ENCODE measurements at places on chromosomes 12 and 14.

GRCh38 chr12:11624116-11624515 is 25.4 kb upstream of the ETV6 start:
- DNase-seq: no peak

DNA sequence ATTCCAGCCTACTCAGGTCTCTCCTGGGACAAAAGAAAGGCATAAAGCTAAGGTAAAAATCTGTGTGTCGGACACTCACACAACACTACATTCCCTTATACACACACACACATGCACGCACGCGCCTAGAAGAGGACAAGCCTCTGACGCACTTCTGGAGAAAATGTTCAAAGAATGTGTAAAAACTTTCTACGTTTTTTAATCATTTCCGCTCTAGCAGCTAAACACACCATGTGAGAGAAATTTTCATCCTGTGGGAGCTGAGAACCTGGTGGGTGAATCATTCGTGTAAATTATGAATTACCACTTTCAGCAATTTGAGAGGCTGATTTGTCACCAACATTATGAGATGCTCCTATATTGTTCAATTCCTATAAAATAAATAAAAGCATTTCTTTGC is 494.5 kb downstream of the TMEM132D start:
- DNase-seq: no peak

DNA sequence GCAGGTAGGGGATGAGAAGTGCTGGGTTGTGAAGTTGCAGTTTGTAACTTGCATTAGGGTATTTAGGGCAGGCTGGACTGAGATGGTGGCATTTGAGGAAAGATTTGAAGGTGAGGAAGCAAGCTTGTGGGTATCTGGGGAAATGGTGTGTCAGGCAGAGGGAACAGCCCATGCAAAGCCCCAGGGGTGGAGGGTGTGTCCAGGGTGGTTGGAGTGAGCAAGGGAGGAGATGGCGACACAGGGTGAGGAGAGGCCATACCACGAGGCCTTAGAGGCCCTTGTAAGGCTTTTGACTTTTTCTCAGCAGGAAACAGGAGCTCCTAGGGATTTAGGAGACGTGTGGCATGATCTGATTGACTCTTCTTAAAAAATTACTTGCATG is 136.9 kb downstream of the NUAK1 start:
- DNase-seq: no peak

DNA sequence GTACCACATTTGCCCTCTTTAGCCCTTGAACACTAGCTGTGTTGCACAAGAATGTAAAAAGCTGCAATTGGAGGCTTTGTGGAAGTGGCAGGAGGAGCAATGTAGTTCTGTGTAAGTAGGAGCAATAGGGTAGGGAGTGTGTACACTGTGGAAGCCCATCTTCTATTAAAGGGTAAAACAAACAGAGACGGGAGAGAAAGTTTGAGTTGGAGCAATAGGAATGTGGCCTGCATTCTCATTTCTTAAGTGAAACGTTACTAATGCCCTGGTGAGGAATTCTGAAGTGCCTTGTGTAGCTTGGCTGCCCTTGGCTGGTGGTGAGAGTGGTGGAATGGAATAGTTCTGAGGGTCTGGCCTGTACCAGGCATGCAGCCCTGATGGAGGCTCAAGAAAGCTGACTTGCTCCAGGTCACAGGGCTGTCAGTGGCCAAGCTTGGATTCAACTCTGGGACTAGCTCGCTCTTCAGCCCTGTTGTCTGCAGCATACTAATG is 38.8 kb upstream of the ATP23 start:
- DNase-seq: no peak

- DNase-seq: no peak
These were observed 12.9 kb downstream of the SYNE3 start for GRCh38 chr14:95503365-95504134.

DNA sequence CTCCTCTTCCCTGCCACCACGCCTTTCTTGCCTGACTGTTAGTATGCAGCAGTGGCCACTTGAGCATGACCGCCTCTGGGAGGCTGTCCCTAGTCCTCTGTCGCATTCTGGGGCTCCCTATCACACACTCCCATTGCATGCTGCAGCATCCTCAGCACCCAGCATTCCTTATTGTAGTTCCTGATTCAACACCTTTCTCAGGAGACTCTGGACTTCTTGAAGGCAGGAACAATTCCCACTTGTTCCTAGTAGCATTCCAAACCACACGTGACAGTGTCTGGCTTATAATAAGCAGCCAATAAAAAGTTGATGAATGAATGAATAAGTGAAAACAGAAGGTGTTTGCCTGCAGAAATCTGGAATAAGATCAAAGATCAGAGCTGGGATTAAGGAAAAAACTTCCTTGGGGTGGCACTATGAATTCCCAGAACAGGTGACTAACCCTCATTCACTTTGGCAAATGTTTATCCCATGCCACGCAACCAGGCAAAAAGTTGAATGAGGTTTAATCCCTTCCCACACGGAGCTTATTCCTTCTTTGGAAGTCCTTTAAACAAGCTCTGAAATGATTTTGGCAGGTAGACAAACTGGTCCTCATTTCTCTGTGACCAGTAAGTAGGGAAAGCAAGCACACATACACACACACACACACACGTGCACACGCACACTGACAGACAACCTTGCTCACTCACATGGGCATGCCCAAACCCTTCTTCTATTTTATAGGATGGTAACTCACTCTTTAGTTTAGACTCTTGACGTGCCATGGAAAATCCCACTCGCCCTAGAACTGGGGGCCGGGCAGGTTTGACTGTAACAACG is 26.5 kb downstream of the NTF3 start:
- no peak for DNase-seq

DNA sequence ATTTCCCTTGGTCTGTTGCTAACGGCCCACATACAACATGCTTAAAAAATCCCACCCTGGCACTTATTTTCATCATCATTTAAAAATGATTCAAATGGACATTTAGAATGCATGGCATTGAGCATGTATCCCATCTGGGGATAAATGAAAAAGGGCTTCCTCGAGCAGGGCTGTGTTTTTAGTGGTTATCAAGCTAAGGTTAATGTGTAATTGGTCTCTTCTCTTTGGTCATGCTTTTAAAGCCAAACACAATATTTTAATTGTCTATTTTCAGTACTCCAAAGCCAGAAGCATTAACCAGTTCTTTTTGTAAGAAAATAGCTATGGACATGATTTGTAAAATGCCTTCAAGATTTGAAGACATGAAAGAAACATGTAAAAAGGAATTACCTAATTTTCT is 1.9 kb upstream of the TRHDE start:
- DNase-seq: no peak

- DNase-seq: no peak
These were observed 398.6 kb upstream of the FLRT2 start for GRCh38 chr14:85131226-85131922.

DNA sequence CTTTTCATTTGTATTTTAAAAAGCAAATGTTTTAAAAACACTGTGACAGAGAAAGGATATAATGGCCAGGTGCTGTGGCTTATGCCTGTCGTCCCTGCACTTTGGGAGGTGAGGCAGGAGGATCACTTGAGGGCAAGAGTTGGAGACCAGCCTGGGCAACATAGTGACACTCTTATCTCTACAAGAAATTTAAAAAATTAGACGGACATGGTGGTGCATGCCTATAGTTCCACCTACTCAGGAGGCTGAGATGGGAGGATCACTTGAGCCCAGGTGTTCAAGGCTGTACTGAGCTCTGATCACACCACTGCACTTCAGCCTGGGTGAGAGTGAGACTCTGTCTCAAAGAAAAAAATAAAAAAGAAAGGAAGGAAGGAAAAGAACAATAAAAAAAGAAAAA is 7.8 kb downstream of the RFX4 start:
- DNase-seq: no peak

DNA sequence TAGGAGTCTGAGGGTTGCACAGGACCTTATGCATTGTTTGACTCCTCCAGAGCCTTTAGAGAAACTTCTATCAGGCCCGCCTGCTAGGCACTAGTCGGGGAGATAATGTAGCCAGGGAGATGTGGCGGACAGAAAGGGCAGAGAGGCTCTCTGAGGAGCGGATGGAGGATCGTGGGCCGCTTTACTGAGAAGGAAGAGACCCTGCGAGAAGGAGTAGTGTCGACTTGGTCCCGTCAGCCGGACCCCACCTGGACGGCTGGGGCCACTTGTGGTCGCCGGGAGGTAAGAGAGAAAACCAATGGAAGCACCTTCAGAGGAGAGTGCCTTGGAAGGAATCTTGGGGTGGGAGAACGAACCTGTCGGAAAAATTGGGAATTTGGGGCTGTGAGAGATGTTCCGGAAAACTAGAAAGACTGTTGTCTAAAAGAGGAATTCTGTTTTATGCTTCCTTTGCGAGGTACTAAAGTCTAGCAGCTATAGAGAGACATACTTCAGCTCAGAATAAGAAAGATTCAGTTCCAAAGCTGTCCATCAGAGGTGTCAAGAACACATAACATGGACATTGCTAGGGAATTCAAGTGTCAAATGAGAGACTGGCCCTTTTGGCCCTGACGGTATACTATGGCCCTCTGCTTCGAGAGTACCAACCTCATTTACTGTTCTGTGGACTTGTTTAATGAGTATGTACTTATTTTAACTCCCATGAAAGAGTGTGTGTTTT is 660 bp upstream of the MCRS1 start:
- DNase-seq: no peak

DNA sequence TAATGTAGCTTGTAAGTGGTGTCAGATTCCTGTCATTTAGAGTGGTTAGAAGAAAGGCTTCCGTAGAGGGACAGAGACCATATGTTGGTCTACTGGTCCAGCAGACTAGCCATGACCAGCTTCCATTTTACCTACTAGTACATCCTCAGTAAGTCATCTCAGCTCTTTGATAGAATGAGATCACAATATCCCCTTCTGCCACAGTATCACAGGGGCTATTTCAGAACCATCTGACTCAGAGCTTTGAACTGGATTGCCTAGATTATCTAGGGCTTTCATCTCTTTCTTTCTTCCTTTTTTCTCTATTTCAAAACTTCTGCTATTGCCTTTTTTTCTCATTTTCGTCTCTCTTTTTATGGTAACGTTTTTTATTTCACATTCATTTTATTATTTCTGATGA is 4.7 kb downstream of the ZDHHC17 start:
- no peak for DNase-seq

DNA sequence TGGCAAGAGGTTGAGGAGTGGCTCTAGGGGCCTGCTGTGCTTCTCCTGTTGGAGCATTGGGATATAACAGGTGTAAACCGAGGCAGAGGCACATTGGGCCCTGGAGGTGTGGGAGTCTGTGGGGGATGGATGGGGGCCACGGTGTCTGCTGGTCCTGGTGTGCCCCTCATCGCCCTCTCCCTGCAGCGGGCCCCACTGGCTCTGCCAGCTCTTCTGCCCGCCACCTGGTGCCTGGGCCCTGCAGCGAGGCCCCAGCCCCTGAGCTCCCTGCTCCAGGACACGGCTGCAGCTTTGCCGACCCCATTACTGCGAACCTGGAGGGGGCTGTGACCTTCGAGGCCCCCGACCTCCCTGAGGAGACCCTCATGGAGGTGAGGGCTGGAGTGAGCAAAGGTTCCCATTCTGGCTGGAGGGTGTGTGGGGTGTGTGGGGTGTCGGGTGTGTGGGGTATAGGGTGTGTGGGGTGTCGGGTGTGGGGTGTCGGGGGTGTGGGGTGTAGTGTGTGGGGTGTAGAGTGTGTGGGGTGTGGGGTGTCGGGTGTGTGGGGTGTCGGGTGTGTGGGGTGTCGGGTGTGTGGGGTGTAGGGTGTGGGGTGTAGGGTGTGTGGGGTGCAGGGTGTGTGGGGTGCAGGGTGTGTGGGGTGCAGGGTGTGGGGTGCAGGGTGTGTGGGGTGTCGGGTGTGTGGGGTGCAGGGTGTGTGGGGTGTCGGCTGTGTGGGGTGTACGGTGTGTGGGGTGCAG is 10.6 kb upstream of the PUS1 start:
- no peak for DNase-seq

GRCh38 chr12:61854902-61855301 is 405.3 kb upstream of the USP15 start:
- no peak for DNase-seq

GRCh38 chr14:98131406-98131805 is 1140.6 kb downstream of the BCL11B start:
- DNase-seq: no peak

DNA sequence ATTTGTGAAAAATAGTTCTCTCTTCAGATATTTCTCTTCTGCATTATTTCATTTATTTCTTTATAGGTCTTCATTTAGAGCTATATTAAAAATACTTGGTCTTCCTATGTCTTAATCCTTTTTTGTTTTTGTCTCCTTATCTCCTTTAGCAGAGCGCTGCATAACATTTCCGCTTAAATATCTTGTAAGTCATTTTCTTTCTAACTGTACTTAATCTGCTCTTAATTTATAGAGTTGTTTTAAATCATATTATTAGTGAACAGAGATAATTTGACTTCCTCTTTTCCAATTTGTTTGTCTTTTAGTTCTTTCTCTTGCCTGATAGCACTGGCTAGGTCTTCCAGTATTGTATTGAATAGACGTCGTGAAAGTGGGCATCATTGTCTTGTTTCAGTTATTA is 18.0 kb downstream of the LUM start:
- no peak for DNase-seq

DNA sequence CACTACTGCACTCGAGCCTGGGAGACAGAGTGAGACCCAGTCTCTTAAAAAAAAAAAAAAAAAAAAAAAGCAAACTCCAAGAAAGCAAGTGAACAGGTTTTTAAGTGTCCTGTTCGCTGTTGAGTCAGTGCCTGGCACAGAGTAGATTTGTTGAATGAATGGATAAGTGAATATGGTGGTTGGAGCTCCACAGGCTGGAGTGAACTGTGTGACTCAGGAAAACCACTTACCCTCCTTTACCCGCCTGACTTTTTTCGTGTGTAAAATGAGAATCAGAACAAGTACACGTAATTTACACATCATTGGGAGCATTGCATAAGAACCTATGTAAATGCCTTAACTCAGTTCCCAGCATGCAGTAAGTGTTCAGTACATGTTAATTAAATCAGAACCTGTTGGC is 24.0 kb upstream of the ESRRB start:
- DNase-seq: no peak

GRCh38 chr14:40394634-40395340 is 962.6 kb upstream of the FBXO33 start:
- DNase-seq: no peak

Data from stimulated activated CD8-positive, alpha-beta memory T cell treated with anti-CD3 and anti-CD28 coated beads, Interleukin-2, amount 100 ng/mL, for 1 hour (primary cell).